ENCODE measurements at places on chromosomes 6 and 20. TPM values are rescaled to one million over a fixed set of nuclear protein-coding genes. Genes with fewer than 3 reads are reported as not detected.

MAS1 gene
- not detected for total RNA-seq

GRCh38 chr6:152503546-152503945 is 133.6 kb downstream of the SYNE1 start:
- no peak for DNase-seq

DNA sequence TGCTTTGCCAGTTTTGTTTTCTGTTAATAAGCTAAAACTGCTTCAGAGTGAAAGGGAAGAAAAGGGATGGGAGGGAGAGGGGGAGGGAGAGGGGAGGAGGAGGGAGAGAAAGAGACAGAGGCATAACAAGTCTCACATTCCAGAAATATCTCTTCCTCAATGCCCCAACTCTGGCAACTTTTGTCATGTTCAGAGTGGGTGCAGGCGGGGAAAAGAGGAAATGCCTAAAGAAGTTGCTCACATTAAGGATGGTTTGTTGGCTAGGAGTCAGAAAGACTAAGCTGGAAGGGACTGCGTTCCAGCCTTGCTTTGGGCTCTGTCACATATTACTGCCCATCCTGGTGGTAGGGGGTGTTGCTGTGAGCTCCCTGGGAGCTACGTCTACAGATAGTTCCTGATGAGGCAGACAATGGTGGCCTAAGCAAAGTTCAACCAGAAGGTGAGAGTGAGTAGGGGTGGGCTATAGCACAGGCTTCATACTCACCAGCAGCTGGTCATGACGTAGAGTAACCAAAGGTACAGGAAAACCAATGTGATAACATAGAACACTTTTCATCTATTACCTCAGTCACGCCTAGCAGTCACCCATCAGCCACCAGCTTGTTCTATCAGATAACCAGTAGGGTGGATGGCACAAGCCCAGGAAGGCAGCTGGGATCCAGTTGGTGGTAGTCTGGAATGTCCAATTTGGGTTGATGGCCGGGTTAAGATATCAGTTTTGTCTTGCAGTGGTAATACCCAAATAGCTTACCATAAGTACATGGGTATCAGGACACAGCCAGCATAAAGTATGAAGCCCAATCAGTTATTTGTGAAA is 2.1 kb downstream of the TSPYL4 start:
- DNase-seq = no peak

C6orf120 gene
- total RNA-seq = 21.3 TPM

TFAP2C gene
- total RNA-seq = 0.52 TPM

DCDC2 gene
- total RNA-seq = 37.4 TPM

GRCh38 chr6:42040856-42041480 is 9.4 kb upstream of the TAF8 start:
- DNase-seq = no peak

GRCh38 chr6:33589731-33590530 is 9.9 kb upstream of the BAK1 start:
- peak; percentile 78 for DNase-seq

PRL gene
- not detected for total RNA-seq

DNA sequence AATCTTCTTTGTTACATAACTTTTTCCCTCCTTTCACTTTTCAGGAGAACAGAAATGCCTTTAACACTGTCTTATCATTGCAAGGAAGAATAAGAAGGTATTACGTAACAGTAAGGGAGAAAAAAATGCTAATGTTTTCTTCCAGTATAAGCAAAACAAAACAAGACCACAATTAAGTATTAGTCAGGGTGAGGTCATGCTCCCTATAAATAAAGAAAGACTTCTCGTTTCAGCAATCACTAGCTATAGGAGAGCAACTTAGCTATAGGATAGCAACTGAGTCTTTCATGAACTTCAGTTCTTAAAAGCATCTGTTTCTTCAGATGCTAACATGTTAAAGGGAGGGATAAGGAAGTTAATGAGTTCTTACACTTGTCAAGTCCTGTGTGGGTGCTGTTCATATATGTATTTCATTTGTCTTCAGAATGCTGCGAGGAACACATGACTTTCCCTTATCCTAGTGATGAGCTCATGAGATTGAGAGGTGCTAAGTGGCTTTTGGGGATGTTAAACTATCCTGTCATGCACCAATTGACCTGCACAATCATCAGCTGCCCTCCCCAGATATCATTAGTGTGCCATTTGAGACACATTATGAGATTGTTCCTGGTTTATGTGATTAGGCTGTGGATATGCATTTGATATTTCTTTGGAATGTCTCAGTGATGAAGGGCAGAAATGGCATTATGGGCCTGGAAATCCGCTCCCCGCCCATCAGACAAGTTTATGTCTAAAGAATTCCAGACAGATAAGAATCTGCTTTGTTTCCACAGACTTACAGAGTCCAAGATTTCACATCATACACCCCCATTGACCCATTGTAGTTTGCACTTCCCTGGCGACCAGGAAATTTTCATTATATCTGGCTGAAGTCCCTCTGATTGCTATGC is 37.5 kb downstream of the LAMA4 start:
- no peak for DNase-seq

FBXO9 gene
- 69.0 TPM for total RNA-seq

DSP gene
- total RNA-seq = 85.0 TPM

- DNase-seq = no peak
These were observed 70.5 kb downstream of the NPEPL1 start for GRCh38 chr20:58763076-58763475.

DNA sequence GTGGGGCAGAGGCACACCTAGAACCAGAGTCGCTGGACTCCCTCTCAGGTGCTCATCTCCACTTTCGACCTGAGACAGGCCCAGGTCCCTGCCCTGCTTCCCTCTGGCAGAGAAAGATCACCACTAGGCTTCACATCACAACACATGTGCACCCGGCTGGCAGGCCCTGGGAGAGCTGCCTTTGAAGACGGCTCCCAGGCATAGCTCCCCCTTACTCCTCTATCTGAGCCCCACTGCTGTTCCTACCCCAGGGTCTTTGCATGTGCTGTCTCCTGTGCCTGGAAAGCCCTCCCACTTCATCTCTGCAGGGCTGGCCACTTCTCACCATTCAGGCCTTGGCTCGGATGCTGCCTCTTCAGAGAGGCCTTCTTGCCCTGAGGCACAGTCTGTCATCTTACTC is 89.2 kb downstream of the NOL4L start:
- no peak for DNase-seq

DNA sequence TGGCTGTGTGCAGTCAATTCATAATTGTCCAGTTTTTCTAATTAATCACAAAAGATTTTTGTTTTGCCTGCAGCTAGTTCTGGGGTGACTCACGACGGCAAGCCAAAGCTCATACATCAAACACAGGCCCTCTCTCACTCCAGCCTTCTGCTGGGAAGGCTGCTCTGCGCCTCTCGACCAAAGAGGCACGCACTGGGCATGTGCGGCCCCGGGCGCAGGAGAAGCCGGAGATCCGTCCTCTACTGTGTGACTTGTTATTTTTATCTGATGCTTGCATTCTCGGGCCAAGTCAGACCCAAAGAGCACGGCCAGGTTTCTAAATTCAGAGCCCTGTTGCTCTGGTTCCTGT is 98.5 kb downstream of the TFAP2A start:
- DNase-seq = no peak

- no peak for DNase-seq
These were observed 50.4 kb downstream of the SULF2 start for GRCh38 chr20:47734870-47735269.

DNA sequence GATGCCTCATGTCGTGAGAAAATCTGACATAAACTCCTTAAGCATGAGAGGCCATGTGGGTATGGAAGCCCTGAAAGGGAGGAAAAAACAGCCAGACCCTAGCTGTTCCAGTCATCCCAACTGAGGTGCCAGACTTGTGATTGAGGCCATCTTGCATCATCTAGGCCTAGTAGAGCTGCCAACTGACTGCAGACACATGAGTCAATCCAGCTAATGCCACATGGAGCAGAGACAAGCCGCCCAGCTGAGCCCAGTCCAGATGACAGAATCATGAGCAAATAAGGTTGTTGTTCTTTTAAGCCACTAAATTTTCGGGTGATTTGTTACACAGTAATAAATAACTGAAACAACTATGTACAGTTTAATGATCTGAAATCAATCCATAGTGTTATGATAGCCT is 680.9 kb downstream of the MAFB start:
- DNase-seq = no peak

SEC63 gene
- 97.9 TPM for total RNA-seq

DNA sequence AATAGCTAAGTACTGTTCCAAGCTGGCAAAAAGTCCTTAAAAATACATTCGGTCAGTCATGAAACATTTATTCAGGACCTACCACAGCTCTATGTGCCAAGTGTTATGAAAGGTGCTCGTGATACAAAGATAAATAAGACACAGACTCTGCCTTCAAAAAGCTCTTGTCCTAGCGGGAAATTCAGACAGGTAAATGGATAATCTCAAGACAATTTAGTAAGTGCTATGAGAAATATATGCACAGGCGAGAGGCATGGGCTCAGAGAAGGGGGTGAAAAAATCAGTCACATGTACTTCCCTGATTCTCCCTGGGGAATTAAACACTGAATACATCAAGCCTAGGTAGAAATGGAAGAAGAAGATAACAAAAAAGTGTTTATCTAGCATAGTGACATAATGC is 49.8 kb upstream of the HEY2 start:
- DNase-seq = no peak

C6orf15 gene
- not detected for total RNA-seq

PTGIS gene
- total RNA-seq = 9.9 TPM

GRCh38 chr6:149254253-149254652 is 63.3 kb upstream of the TAB2 start:
- DNase-seq = no peak

- DNase-seq = no peak
These were observed 195.3 kb upstream of the KCNK16 start for GRCh38 chr6:39517756-39518155.

- DNase-seq = no peak
These were observed 33.5 kb upstream of the MCM9 start for GRCh38 chr6:118968416-118968815.

DNA sequence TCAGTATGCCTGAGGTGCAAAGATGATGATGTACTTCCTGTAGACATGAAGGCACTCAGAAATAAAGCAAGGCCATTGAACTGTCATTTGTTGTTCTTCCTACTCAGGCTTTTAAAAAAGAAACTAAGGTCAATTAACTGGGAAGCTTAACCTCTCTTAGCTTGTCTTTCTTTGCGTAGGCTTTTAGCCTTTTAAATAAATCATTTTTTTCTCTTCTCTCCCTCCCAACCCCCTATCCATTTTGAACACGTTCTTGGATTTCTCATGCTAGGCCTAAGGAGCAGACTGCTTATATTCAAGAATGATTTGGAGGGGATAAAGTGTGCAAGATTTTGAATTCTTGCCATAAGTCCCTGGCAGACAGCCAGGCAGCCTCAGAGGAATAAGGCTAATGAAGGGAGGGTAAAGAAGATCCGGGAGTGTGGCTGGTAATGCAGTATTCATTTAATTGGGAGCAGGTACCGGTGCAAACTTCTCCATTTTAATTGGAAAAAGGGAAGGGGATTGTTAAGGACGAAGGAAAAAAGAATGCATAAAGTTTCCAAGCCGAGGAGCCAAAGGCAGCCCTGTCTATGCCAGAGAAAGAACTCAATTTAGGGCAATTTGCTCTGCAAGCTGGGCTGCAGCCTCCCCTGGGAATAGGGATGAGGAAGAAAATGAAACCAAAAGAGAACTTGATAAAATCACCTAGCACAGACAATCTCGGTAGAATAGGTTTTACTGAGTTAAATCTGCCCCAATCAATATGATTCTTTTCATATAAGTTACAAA is 343.8 kb upstream of the MMS22L start:
- no peak for DNase-seq

DNA sequence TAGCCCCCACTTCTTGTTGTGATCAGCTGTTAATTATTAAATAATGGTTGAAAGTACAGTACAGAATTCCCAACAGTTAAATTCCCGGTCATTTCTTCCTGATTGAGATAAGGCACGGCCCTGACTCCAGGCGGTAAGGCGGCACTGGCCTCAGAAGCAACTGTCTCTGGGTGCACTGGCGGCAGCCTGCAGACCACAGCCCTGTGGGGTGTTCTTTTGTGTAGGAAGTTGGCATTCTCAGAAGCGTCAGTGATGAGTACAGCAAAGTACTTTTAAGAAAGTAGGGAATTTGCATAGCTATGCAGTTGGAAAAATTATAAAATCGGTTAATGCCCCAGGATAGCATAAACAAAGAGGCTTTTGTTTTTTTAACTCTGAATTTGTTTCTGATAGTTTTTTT is 50.5 kb downstream of the SAMD5 start:
- DNase-seq = peak; percentile 15

Measured in body of pancreas (tissue), 4 donors.